ENCODE measurements at places on chromosomes 1 and 21.

DNA sequence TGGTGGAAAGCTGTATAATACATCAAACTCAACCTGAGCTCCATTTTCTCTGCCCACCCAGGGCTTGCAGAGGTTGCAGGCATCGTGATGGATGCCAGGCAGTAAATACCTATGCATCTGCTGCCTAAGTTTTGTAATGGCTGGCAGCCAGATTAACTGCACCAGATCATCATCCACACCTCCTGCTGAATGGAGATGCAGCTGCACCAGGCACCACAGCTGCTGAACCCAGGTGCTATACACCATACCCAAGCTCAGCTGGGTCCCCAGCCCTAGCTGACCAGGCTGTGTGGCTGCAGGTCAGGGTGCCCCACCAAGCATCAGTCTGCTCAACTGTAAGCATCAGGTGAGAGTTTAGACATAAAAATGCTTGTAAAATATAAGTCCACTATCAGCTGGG is 6.7 kb upstream of the SNAPIN start:
- no peak for DNase-seq

- DNase-seq = no peak
These were observed 356.1 kb downstream of the LMO4 start for GRCh38 chr1:87684713-87685205.

GRCh38 chr21:33492571-33492970 is 1.1 kb upstream of the DNAJC28 start:
- no peak for DNase-seq

- no peak for DNase-seq
These were observed 3.9 kb upstream of the MMP23B start for GRCh38 chr1:1627829-1628753.

DNA sequence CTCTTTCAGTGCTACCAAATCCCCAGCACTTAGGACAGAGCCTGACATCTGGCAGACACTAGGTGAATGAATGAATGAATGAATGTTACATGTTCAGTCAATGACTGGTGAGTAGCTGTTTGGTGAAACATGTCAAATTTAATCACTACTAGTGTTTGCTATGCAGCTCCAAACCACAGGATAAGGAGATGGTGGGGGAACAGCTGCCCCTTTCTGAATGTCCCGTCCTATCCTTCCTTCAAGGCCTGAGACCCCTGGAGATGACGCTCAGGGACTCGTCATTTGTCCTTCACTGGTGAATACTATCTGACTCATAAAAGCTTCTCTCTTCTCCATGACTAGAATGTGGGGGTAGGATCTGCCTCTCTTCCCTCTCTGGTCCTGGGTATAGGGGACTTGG is 175.4 kb downstream of the HIVEP3 start:
- DNase-seq = no peak

DNA sequence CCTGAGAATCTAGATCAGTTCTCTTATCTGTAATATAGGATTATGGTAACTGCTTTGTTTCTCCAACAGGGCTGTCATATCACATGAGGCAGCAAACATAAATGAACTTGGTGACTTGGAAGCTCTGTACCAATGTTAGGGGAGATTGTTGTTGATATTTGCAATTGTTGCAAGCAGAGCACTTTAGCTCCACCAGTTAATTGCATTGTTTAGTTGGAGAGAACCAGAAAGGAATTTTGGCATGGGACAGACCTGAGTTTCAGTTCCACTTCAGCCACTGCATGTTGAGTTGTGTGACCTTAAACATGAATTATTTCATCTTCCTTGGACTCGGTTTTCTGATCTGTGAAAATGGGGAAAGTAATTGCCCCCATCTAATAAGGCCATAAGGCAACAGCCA is 142.3 kb upstream of the JUN start:
- no peak for DNase-seq

Data from activated CD8-positive, alpha-beta memory T cell treated with anti-CD3 and anti-CD28 coated beads for 1 hour (primary cell).